Cortex of kidney (tissue), 1 donor: ENCODE measurements at places on chromosomes 6 and 20.

DNA sequence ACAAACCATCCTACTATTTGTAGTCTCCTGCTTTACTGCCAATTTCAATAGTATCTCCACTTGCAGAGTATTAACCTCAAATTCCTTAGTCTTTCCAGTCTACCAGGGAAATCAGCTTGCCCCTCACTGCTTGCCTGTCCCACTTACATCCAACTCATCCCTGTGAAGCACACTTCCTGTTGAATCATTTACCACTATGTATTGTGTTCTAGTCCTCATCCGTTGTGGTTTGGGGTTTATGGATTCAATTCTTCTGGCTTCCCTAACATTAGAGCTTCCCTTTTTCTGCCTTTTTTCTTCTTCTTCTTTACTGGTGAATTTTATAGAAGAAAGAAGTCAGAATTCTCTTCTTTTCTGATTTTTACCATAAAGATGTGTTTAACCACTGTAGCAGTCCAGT is 5.1 kb upstream of the TXLNB start:
- DNase-seq = no peak

GRCh38 chr20:32446301-32447100 is 88.4 kb downstream of the ASXL1 start:
- no peak for DNase-seq

DNA sequence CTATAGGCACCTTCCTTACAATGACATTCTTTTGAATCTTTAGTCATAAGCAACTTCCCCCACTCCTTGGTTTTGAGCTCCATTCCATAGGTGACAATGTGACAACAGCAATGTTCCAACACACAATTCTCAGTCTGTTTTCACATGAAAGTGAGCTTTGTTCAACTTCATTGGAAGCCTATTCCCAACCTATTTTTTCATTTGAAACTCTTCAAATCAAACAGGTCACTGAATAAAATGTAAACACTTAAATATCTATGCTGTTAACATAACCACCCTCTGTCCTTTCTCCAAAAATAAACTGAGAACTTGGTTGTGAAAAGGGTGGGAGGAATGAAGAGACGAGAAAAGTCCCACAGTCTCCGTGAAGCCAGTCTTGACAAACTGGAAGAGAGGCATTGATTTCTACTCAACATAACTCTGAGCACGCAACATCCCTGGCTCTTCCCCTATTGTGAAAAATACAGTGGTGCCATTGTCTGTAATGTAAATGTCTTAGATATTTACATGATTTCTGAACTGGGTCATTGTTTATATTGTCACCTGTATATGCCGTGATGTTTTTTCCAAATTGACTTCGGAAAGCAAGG is 343.1 kb downstream of the TFAP2A start:
- DNase-seq = no peak

GRCh38 chr6:78670156-78670555 is 197.2 kb upstream of the IRAK1BP1 start:
- DNase-seq = no peak

DNA sequence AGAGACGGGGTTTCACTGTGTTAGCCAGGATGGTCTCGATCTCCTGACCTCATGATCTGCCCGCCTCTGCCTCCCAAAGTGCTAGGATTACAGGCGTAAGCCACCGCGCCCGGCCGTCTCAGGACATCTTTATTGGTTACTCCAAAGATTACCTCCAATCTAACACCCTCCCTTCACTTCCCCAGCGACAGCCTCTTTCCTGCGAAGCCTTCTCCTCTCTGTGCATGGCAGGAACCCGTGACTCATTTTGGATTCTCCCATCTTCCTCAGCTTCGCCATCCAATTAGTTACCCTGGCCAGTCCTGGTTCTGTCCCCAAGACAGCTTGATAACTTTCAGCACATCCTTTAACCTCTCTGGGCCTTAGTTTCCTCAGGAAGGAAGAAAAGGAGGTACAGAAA is 51.3 kb upstream of the TOX2 start:
- DNase-seq = no peak

GRCh38 chr6:162964488-162965140 is 236.8 kb downstream of the PACRG start:
- DNase-seq = no peak

DNA sequence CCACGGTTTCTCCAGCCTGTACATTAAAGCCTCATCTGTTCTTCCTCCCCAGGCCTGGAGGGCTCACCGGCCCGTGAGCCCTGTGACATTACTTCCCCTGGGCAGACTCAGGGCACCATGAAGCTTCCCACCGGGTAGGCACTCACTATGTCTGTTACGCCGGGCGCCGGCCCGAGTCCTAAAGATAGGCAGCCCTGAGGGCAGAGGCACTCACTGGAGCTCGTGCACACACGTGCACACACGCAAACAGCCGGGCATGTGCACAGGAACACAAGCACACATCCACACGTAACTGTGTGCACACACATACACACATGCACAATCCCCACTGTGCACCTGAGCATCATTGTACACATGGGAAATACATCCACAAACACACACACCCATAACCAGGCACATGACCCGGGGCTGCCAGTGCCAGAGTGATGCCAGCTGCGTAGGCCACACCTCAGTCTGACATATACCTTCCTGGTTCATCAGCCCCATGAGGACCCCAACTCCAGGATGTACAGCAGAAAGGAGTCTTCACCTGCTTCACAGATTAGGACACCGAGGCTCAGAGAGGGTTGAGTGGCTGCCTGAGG is 83.7 kb downstream of the YTHDF1 start:
- DNase-seq = no peak

GRCh38 chr6:24910961-24911725 is 24.6 kb downstream of the RIPOR2 start:
- DNase-seq = no peak

DNA sequence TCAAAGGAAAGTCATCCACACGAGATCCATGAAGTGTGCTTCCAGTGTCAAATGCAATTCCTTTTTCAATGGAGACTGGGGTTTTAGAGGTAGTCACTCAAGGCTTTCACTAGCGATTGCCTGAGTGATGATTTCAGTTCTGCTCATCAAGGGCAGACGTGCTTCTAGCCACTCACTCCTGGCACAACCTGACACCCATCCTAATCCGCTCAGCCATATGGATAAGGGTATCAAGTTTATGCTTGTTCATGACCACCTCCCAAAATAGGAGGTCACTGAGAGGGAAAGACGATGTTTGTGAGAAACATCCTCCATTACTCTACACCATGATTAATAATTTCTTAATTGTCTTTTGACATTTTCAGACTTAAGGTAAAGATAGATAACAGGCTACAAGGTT is 91.3 kb upstream of the HEY2 start:
- no peak for DNase-seq

DNA sequence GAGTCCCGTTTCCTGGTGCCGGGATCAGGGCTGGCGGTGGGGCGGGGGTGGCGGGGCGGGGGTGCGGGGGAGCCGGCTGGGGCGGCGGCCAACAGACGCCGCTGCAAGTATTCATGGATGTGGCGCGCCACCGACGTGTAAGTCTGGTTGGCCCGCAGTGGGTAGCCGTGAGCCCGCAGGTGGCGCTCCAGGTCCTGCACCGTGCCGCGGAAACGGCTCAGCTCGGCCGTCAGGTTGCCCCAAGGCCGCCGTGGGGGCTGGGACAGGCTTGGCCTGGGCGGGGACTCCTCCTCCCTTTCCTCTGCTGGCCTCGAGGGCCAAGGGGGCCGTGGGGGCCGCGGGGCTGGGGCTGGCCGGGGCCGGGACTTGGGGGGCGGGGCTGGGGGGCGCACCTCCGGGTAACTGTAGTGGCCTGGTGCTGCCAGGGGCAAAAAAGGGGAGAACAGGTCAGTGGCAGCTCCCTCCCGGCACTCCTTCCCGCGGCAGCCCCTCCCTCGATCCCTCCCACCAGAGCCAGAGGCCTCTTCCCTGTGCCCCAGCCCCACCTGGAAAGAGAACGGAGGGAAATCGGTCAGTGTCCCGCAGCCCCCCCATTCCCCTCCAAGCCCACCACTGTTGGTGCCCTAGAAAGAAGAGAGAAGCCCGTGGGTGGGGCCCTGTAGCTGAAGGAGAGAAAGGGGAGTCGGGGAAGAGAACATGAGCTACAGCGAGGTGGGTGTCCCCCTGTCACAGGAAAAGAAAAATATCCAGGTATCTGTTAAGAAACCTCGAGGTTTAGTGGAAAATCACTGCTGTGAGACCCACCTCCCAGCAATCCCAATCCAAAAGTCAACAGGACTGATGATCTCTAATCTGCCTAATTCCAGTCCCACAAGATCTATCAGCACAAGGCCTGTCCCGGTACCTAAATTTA is 21.3 kb downstream of the TNXB start:
- DNase-seq = no peak

DNA sequence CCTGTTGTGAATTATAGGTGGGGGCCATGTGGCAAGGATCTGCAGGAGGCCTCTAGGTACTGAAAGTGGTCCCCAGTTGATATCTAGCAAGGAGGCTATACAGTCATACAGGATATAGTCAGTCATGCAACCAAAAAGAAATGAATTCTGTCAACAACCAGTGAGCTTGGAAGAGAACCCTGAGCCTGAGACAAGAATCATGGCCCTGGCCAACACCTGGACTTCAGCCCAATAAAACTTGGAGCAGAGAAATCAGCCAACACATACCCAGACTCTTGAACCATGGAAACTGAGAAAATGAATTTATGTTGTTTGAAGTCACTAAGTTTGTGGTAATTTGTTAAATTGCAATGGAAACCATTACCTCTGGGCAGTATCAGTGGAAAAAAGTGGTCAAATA is 370.2 kb downstream of the KIF16B start:
- no peak for DNase-seq

GRCh38 chr20:944148-944547 is 28.0 kb upstream of the ANGPT4 start:
- no peak for DNase-seq

GRCh38 chr6:53382421-53382820 is 33.7 kb upstream of the ELOVL5 start:
- no peak for DNase-seq

DNA sequence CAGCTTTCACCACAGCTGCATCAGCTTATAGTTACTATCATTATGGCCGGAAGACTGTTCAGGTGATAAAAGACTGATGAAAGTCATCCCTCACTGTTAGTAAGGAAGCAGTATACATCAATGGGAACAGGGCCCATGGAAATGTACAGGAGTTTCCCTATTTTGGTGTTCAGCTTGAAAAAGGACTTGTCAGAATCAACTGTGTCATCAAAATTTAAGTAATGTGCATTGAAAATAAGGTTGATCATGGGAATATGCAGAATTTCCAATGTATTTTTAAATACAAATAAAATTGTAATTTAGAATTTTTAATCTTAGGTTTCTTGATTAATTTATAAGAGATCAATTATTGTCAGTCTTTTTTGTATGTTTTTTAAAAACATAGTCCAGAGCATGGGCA is 16.8 kb downstream of the LRRN4 start:
- DNase-seq = no peak

- DNase-seq = no peak
These were observed 647 bp downstream of the AK9 start for GRCh38 chr6:109690373-109690736.

DNA sequence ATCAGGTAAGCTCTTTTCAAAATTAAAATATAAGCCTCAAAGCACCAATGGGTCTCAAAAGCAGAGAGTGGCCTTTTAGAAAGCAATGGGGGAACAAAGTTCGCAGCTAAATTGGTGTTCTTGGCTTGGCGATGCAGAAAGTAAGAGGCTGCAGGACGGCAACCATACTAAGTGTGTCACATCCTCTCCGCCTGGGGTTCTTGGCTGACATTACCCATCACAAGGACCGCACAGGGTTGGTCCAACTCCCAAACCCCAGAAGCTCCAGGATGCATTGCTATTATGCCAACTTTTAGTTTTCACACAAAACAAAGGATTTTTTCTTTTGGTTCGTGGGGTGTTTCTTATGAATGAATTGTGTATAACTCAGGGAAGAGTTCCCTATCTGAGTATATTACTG is 124.8 kb downstream of the PRKN start:
- no peak for DNase-seq

DNA sequence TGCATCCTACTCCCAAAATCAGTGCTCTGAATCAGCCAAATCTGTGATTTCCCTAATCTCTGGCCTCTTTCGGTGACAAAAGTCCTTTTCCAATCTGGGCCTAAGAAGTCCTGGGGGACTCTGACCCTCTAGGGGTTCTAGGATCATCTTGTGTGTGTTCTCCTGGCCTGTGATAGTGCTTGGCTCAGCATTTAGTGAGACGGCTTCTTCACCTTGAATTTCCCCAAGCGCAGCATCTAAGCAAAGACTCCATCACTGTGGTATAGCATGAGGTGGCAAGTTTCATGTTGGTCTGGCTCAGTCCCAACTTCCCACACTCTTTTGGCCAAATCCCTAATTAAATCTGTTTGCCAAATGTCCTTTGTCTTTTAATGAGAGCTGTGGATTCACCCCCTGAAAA is 12.1 kb upstream of the IL17A start:
- no peak for DNase-seq

GRCh38 chr6:652865-653264 is 4.0 kb downstream of the HUS1B start:
- DNase-seq = no peak
